Tibial nerve (tissue), 4 donors: ENCODE measurements at places on chromosomes 3 and 15.

- no peaks in the 10 kb centered on the region for H3K4me1 ChIP-seq
- no peak for DNase-seq
- no peaks in the 10 kb centered on the region for H3K36me3 ChIP-seq
- no peaks in the 10 kb centered on the region for H3K27me3 ChIP-seq
- H3K27ac ChIP-seq, result no peak overlapping the region
Measured at GRCh38 chr15:26771578-26772153, 1.2 kb downstream of the GABRB3 start.

DNA sequence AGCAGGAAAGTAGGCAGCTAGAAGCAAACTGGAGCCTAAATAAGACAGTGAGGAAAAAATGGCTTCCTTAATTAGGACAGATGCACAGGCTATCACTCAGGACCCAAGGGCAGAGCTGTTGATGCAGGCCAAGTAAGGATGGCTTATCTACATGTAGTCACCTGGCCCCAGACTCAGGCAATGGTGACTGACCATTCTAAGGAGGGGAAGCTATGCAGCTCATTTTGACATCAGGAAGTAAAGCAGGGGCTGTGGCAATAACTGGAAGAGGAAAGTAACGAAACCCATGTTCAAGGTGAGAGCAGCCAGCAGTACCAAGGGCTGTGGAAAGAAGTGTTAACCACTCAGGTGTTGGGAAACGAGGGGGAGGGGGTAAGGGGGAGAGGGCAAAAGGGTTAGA lies 16.2 kb downstream of the ACAD11 start:
- H3K27me3 ChIP-seq, result no peaks in the 10 kb centered on the region
- no peak for DNase-seq
- no peak overlapping the region for H3K4me3 ChIP-seq
- H3K27ac ChIP-seq, result no peak overlapping the region

- no peaks in the 10 kb centered on the region for H3K27me3 ChIP-seq
- H3K36me3 ChIP-seq, result no peaks in the 10 kb centered on the region
- peaks cover 8% of the 10 kb centered on the region for H3K4me1 ChIP-seq
- H3K27ac ChIP-seq, result no peak overlapping the region
Measured at GRCh38 chr3:69016901-69017300, 3.4 kb upstream of the EOGT start.

DNA sequence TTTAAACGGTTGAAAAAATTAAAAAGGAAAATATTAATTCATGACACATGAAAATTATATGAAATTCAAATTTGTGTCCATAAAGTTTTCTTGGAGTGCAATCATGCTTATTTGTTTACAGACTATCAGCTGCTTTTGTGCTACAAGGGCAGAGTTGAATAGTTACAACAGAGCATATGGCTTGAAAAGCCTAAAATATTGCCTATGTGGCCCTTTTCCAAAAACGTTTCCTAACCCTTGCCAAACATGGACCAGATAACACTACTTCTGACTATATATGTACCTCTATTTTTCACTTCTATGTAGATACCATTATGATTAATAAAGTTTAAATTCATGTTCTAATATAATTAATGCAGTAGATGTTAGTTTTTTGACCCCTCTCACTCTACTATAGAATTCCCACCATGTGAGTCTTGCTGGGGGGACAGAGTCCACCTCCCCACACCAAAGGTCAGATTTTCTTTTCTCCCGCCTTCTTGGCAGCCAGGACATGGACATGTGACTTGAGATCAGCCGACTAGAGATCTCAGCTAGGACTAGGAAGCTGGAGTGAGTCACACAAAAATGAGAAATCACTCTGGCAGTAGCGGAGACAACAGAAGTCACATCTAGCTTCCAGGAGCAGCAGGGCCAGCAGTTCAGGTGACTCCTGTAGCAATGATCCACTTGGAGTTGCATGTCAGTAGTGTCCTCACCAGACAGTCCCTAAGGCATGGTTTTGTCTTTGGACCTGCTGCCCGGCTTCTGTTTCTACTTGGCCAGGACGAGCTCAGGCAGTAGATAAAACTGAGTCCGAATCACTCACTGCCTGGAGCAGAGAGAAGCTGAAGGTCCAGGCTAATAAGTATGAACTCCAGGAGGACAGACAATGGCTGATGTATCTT lies 22.4 kb downstream of the CIAO2A start:
- no peaks in the 10 kb centered on the region for H3K36me3 ChIP-seq
- H3K27ac ChIP-seq, result peak overlapping the region; percentile 58
- no peak overlapping the region for H3K4me3 ChIP-seq
- peak; percentile 33 for DNase-seq
- peaks cover 24% of the 10 kb centered on the region for H3K4me1 ChIP-seq

GRCh38 chr3:16411441-16411840 lies 102.1 kb downstream of the RFTN1 start:
- no peaks in the 10 kb centered on the region for H3K4me1 ChIP-seq
- H3K27ac ChIP-seq, result no peak overlapping the region
- no peaks in the 10 kb centered on the region for H3K27me3 ChIP-seq
- no peak overlapping the region for H3K4me3 ChIP-seq

- DNase-seq, result no peak
- H3K27ac ChIP-seq, result no peak overlapping the region
- no peaks in the 10 kb centered on the region for H3K36me3 ChIP-seq
- no peaks in the 10 kb centered on the region for H3K27me3 ChIP-seq
Measured at GRCh38 chr15:28936081-28936480, 50.3 kb downstream of the APBA2 start.

GRCh38 chr3:112167758-112168157 lies 34.7 kb upstream of the GCSAM start:
- H3K27ac ChIP-seq, result no peak overlapping the region
- H3K36me3 ChIP-seq, result no peaks in the 10 kb centered on the region
- no peak for DNase-seq
- no peak overlapping the region for H3K4me3 ChIP-seq
- no peaks in the 10 kb centered on the region for H3K4me1 ChIP-seq
- H3K27me3 ChIP-seq, result no peaks in the 10 kb centered on the region

GRCh38 chr3:164539215-164539614 lies 539.1 kb downstream of the SI start:
- no peak overlapping the region for H3K4me3 ChIP-seq
- no peaks in the 10 kb centered on the region for H3K27me3 ChIP-seq
- H3K27ac ChIP-seq, result no peak overlapping the region

DNA sequence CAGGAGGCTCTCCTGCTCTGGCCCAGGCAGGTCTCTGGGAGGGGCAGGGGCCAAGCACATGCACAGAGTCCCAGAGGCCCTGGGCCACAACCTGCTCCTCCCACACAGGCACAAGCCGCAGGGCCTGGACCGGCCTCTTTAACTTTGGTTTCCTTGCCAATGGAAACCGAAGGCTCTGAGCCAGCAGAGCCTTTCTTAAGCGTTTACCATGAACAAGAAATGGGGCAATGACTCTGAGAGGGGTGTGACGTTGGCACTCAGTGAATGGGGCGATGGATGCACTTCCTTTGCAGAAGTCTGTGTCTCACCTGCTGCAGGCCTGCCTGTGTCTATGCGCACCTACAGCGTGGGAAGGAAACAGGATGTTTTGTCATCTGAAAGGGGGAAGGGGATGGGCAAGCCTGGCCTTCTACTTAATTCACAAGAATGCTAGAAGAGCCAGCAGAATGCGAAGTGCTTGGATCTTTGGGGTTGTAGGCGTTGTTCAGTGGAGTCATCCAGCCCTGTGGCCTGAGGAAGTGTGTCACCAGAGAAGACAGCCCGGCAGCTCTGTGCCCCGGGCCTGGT lies 41.8 kb downstream of the IFT122 start:
- H3K4me1 ChIP-seq, result no peaks in the 10 kb centered on the region
- peaks cover 49% of the 10 kb centered on the region for H3K36me3 ChIP-seq
- DNase-seq, result peak; percentile 33
- H3K27me3 ChIP-seq, result no peaks in the 10 kb centered on the region

GRCh38 chr3:82001276-82001923 lies 240.0 kb upstream of the GBE1 start:
- no peak overlapping the region for H3K4me3 ChIP-seq
- no peak overlapping the region for H3K27ac ChIP-seq
- H3K27me3 ChIP-seq, result no peaks in the 10 kb centered on the region
- no peaks in the 10 kb centered on the region for H3K36me3 ChIP-seq
- no peak for DNase-seq
- H3K4me1 ChIP-seq, result no peaks in the 10 kb centered on the region

- H3K27ac ChIP-seq, result no peak overlapping the region
- H3K36me3 ChIP-seq, result no peaks in the 10 kb centered on the region
- H3K4me1 ChIP-seq, result no peaks in the 10 kb centered on the region
- H3K4me3 ChIP-seq, result no peak overlapping the region
- DNase-seq, result no peak
Measured at GRCh38 chr3:135792858-135793475, 172.6 kb upstream of the PPP2R3A start.

GRCh38 chr15:68668926-68669600 lies 90.3 kb downstream of the CORO2B start:
- H3K4me3 ChIP-seq, result no peak overlapping the region
- no peaks in the 10 kb centered on the region for H3K36me3 ChIP-seq
- DNase-seq, result no peak
- no peaks in the 10 kb centered on the region for H3K4me1 ChIP-seq
- no peak overlapping the region for H3K27ac ChIP-seq

- no peak overlapping the region for H3K4me3 ChIP-seq
- DNase-seq, result no peak
- peaks cover 53% of the 10 kb centered on the region for H3K36me3 ChIP-seq
- no peak overlapping the region for H3K27ac ChIP-seq
- H3K4me1 ChIP-seq, result peaks cover 2% of the 10 kb centered on the region
Measured at GRCh38 chr3:38020342-38020726, 9.1 kb downstream of the PLCD1 start.

DNA sequence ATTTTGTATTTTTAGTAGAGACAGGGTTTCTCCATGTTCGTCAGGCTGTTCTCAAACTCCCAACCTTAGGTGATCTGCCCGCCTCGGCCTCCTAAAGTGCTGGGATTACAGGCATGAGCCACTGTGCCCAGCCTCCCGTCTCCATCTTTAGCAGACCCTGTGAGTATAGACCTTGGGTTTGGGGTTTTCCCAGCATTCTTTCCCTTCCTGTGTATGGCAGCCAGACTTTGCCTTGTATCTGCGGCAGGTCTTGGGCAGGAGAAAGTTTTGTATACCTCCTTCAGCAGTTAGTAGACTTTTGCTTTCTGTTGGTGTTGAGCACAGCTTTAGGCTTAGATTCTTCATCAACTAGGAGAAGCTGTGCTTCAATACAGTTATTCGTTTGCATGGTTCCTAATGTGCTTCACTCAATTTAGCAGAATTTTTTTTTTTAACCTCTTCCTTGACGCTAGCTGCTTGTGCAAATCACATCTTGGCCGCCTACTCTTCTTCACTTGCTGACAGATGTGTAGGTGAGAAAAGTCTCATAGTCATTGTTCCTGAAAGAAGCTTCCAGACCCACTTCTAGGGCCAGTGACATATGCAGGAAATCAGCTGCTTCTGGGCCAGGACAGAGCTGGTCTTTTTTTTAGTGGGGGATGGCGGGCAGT lies 38.4 kb downstream of the MAP2K1 start:
- DNase-seq, result no peak
- H3K27me3 ChIP-seq, result no peaks in the 10 kb centered on the region
- H3K36me3 ChIP-seq, result no peaks in the 10 kb centered on the region
- H3K27ac ChIP-seq, result no peak overlapping the region
- H3K4me1 ChIP-seq, result no peaks in the 10 kb centered on the region

DNA sequence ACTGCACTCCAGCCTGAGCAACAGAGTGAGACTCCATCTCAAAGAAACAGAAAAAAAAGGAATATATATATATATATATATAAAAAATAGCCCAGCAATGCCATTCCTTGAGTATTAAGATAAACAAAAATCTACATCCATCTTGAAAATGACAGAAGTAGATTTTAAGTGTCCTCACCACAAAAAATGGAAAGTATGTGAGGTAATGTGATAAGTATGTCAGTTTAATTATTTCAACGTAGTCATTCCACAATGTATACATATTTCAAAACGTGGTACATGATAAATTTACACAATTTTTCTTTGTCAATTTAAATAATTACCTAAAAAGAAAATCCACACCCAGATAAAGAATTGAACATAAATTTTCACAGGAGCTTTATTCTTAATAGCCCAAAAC lies 54.9 kb downstream of the HCN4 start:
- DNase-seq, result no peak
- H3K27ac ChIP-seq, result no peak overlapping the region
- H3K27me3 ChIP-seq, result no peaks in the 10 kb centered on the region
- H3K4me3 ChIP-seq, result no peak overlapping the region

DNA sequence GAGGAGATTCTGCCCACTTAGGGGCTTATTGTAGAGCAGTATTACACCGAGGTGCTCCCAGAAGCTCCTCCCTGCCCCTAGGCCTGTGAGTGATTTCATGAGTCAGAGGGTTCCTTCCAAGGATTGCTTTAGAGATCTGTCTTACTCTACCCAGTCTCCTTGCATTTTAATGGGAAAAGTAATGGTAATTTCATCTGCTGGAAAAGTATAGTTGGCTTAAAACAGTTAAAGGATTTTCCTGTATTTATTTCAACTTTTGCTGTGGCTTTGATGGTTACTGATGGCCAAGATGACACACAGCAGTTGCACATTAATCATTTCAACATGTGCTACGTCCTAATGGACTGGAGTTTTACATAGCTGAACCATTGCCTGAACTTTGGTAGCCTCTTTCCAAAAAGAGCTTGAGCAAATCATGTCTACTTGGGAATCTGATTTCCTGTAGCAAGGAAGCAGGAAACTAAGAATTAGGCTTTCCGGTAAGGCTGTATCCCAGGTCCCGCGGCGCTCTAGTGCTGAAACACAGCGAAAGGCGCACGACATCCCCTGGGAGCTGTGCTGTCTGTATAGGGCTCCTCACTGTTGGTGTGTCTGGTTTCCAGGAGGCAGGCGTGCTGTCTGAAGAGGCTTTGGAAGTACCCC lies 9.2 kb upstream of the PGPEP1L start:
- no peaks in the 10 kb centered on the region for H3K36me3 ChIP-seq
- no peak for DNase-seq
- no peak overlapping the region for H3K4me3 ChIP-seq

DNA sequence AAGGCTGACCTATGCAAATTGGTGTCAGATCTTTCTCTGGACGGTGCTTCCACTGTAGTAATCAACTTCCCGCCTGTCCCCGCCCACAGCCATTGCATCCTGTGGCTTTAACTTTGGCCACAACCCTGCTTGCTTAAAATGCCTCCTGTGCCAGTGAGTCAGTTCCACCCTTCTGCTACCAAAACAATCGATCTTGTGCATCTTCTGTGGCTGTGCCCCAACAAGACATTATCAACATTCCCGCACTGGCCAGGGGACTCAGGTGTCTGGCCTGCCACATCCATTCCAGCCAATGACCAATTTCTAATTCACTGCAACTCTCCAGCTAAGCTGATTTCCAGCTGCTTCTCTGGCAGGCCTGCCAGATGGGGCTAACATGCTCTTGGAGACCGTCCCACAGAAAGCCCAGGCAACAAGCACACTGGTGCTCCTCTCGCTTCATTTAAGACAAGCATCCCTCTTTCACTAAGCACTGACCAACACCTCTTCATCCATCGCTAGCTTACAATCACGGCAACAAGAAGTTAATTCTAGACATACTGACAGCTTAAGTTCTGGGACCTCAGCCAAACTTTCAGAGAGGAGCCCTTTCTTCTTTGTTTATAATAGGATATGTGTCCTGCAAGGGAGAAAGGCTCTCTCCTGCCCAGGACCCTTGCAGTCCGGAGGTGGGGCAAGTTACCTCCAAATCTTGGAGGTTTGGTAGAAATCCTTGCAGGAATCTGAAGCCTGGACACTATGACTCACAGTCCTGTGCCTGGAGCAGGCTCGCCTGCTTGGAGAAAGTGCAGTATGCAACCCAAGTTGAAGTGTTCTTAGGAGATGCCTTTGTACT lies 6.7 kb downstream of the CA12 start:
- peak; percentile 57 for DNase-seq
- H3K4me3 ChIP-seq, result no peak overlapping the region
- peaks cover 27% of the 10 kb centered on the region for H3K4me1 ChIP-seq
- H3K27me3 ChIP-seq, result no peaks in the 10 kb centered on the region
- no peaks in the 10 kb centered on the region for H3K36me3 ChIP-seq
